ENCODE measurements at places on chromosomes 1 and 21. TPM values are rescaled to one million over a fixed set of nuclear protein-coding genes. Genes with fewer than 3 reads are reported as not detected.

RUNX3 gene
- total RNA-seq: 1.3 TPM

DNA sequence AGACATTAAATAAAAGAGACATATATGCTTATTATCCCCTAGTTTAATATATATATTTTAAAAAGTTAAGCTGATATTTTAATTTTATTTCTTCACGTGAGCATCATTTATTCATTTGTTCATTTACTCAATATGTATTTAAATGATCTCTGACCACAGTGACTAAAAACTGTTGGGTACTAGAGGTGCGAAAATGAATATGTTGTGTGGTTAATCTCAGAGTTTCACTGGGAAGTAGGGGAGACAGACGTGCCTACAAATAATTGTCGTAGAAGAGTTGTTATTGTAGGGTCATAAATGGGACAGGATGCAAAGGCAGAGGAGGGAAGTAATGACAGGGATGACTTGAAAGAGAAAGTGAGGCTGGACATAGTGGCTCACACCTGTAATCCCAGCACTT lies 213.0 kb upstream of the CACYBP start:
- no peak for DNase-seq

- DNase-seq: no peak
Observed at GRCh38 chr21:35028451-35028978, 20.6 kb downstream of the RUNX1 start.

DNA sequence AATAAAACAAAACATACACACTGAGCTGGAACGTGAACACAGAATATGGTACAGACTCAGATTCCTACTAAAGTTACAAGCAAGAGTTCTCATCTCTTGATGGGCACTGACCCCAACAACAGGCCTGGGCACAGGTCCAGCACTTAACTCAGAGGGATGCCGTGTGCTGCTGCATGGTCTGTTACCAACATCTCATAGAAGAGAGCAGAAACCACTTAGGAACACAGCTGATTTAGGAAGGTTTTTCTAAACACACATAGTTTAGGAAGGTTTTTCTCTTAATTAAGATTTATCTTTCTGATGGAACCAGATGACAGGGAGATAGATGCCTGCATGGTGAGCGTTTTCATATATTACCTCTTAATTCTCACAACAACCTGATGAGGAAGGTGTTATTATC lies 1.5 kb downstream of the GCLM start:
- peak; percentile 26 for DNase-seq

SH2D5 gene
- 0.18 TPM for total RNA-seq

GRCh38 chr21:45594721-45595489 lies 48.6 kb upstream of the PCBP3 start:
- DNase-seq: no peak

GRCh38 chr21:38351176-38351959 lies 94.6 kb downstream of the KCNJ15 start:
- DNase-seq: peak; percentile 45

CSMD2 gene
- total RNA-seq: 0.58 TPM

GRCh38 chr1:101302831-101303511 lies 66.2 kb downstream of the S1PR1 start:
- DNase-seq: no peak

DNA sequence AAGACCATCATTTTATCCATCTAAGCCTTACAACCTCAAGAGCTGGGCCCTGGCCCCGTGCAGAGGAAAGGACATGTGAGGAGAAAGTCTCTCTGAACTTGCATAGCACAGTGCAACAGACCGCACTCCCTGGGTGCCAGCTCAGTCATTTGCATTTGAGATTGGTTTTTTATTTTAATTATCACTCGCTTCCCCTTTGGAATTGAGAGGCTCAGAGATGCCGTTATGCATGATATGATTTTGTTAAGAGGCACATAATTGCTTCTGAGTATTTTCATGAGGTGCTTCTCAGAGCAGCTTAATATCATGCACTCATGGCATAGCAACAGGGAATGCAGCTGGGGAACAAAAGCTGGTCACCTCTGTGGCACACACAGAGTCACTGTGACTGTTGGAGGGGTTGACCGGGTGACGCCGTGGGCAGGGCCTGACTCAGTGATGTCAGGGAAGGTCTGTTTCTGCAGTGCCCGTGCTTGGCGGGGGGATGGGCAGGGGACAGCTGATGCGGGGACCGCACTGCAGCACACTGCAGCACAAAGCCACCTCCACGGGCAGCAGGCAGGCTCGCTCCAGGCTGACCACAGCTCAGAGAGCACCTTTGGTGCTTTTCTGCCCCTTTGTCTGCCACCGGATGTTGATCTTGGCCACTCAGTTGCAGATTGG lies 43.2 kb upstream of the VAMP3 start:
- no peak for DNase-seq

DNA sequence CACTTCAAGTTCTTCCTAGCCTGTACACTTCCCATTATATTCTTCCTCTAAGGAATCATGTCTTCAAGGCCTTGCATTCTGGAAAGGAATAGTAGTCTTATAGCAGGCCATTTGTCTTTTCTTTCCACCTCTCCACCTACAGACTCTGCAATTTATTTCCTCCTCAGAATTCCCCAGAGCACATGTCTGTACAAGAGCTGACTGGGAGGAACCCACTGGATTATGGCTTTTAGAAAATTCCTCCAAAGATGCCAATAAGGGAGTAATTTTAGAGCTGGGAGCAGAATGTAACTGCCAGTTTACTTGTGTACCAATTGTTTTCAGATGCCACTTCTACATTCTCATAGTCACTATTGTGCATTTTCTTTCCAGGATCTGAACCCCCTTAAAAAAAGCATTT lies 3.4 kb upstream of the PSMG1 start:
- DNase-seq: no peak

PROK1 gene
- total RNA-seq: 0.60 TPM

GRCh38 chr1:32684167-32684811 lies 18.3 kb downstream of the SYNC start:
- peak; percentile 46 for DNase-seq

GRCh38 chr1:43835082-43836021 lies 98.2 kb upstream of the ARTN start:
- peak; percentile 44 for DNase-seq

GRCh38 chr1:14513111-14513510 lies 85.4 kb upstream of the KAZN start:
- DNase-seq: no peak

DNA sequence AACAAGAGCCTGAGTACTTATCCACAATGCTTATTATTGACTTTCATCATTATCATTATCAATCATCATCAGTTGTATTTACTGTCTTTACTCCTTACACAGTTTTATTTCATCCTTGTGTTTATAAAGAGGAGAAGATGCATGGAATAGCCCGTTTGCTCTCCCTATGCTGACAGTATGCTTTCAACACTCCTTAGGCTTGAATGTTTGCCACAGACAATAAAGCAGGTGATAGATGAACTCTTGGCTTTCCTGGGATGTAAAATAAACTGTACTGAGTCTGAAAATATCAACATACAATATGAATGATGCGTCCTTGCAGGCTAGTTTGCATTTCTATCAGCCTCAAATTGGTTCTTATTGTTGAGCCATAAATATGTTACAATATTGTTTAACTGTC lies 891.8 kb upstream of the NCAM2 start:
- DNase-seq: no peak

- DNase-seq: no peak
Observed at GRCh38 chr21:25752416-25752815, 17.6 kb downstream of the GABPA start.

DNA sequence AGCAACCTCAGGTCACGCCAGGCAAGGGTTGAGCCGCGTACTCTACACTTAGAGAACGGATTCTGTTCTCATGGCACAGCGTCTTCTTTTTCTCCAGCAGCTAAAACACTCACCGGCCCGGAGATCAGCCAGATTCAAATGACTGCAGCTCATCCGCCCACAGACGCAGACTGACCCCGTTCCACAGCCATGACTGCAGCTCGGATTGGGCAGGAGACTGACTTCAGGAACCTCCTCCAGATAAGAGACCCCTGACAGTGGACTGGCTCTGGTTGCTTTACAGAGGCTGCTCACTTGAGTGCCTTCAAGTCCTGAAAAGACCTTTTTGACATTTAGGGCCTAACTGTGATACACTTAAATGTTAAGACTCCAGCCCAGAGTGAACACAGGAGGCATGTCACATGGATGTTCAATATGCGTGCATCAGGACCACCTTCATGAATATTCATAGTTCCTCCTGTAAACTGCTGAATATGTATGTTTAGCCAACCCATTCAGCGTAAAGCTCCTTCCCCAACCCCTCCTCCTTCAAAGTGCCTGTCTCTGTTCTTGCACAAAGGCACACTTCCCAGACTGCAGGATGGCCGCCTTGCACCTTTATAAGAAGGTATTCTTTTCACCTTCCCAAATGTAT lies 42.6 kb downstream of the BACE2 start:
- no peak for DNase-seq

DNA sequence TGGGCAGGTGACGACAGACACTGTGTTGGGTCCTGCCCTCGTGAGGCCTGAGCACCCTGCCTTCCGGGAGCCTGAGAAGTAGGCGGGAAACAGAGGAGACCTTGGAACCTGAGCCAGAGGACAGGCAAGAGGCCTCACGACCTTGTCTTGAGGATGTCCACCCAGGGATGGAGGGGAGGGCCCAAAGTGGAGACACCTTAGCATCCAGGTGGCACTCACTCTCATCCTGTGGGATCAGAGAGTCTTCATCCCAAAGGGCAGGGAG lies 347.2 kb downstream of the NPHP4 start:
- DNase-seq: no peak

DNA sequence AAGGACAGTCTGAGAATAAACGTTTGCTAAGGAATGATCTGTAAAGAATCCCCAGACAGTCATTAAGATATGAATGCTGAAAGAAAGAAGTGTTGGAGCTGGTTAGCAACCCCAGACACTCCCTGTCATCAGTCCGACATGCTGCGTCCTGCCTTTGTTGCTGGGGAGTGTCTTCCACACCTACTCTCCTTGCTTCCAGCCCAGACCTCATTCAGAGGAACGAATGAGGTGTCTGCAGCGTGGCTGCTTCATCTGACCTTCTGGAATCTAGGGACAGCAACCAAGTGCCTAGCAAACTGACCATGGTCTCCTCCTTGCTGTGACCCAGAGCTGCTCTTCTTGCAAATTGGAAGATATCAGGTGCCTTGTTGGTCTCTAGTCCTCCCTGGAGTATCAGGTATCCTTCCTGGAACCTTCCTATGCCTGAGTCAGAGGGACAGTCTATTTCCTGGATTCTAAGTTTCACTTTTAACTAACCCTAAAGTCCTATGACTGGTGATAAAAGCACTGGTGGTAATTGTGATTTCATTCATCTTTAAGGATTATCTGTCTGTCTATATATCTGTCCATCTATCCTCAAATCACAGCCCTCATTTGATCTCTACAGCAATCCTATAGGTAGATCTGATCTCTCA lies 45.3 kb downstream of the NFASC start:
- peak; percentile 41 for DNase-seq

DNALI1 gene
- total RNA-seq: 6.2 TPM

MTR gene
- total RNA-seq: 44.7 TPM

DNA sequence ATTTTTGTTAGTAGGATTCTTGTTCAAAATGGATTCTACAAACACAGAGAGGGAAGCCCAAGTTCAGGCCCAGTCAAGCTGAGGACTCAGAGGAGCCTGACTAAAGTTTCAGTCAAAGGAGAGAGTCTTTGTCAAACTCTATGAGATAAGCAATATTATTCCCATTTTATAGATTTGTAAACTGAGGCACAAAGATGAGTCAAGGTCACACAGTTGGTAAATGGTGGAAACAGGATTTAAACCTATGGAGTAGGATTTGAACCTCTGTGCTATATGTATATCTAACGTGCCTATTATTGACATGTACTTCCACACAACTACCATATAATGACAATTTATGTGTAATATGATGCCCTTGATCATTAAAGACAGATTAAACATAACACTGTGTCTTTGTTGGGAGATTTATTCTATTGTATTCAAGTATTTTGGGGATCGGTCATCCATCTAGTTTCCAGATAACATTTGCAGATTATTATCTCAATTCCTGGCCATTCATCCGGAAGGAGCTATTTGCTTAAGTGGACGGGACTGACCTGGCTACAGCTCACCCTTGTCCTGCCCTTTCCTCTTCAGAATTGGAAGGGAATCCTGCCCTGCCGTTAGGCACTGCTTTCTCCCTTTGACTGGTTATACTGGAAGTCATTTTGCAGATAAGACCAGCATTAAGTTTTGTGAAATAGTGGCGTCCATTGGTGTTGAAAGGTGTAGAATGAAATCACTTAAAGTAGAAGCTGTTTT lies 86.1 kb upstream of the LMO4 start:
- DNase-seq: no peak

Data from left cardiac atrium (tissue), 4 donors.